Suprapubic skin (tissue), 4 donors: ENCODE measurements at places on chromosomes 2 and 18.

- no peak for DNase-seq
Observed at GRCh38 chr2:239829326-239829725, 195.8 kb downstream of the NDUFA10 start.

DNA sequence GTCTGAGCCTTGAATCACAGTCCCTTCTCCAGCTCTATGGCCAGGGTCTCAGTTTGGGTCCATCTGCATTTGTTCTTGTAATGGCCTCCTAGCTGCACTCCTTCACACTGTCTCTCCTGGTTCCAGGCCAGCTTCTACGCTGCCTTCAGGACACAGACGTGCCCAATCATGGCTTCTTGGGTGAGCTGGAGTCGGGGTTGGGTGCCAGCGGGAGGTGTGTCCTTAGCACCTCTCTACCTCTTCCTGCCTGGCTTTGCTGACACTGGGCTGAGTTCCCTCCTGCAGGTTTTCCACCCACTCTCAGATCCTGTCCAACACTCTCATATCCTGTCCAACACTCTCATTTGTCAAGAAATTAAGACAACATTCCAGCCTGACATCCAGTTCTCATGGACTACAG lies 9.6 kb downstream of the TRPM8 start:
- DNase-seq: no peak

DNA sequence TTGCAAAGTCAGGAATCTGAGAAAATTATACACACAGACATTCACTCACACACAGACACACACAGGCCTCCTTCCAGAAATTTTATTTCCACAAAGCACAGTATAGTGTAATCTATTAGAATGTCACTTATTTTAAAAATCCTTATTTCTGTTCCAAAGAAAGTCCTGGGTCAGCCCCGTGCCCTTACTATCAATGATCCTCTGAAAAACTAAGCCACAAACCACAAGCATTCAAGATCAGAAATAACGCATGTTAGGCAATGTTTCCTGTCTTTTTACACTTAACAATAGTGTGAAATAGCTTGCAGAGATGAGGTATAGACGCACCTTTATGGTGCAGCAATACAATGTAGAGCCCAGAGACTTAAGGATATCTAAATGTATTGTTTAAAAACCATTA lies 25.8 kb downstream of the TBC1D8 start:
- DNase-seq: no peak

- no peak for DNase-seq
Observed at GRCh38 chr2:102357937-102358336, 2.3 kb downstream of the IL18R1 start.

DNA sequence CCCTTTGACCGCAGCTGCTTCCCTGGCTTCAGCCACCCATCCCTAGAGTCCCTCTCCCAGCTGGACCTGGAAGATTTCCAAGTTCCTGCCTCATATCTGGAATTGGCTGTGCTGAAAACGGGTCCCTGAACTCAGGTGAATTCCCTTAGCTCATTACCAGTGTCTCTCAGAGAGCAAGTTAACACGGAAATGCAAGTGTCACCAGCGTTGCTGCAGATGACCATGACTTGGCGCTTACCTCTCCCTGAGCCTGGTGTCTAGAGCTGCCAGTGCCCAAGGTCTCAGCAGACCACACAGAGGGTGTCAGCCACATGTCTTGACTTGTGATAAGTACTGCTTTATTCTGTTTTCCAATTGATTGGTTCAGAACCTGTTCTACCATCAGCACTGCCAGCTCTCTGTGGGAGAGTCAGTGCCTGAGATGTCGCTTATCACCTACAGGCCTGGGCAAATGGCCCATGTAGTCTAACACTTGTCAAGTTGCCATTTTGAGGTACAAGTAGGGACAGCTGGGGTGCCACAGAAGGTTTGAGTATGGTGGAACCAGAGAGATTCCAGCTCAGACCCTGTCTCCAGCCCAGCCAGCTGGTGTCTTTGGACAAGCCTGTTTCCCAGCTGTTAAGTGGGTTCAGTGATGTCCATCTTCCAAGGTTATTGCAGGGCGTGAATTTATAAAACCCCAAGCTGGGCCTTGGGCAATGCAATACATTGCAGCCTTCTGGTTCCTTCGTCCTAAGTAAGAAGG lies 48.7 kb downstream of the LYPD1 start:
- no peak for DNase-seq

- no peak for DNase-seq
Observed at GRCh38 chr2:85915606-85916303, 27.0 kb upstream of the ST3GAL5 start.

DNA sequence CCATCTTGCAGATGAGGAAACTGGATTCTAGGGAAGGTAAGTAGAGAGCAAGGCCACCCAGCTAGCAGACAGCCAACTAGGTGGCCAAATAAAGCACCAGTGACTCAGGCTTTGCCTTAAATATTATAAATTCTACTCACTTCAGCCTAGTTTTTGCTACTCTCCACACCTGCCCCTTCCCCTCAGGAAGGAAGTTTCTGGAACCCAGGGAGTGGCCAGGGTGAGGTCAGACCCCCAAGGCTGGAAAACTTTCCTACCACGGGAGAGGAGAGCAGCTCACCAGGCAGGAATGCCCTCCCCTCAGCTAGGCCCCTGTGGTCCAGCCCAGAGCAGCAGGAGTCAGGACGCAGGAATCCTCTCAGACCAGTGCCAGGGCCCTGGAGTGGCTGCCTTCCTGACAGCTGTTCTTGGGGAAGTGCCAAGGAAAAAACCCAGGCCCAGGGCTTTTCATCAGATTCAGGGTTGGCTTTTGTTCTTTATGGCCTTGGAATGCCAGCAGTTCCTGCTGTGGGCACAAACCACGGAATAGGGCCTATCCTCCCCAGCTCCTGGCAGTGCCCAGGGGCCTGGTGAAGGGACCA lies 5.1 kb upstream of the PAX8 start:
- DNase-seq: peak; percentile 69
